Naive thymus-derived CD8-positive, alpha-beta T cell (primary cell): ENCODE measurements at places on chromosomes 5 and 9. TPM values are rescaled to one million over a fixed set of nuclear protein-coding genes. Genes with fewer than 3 reads are reported as not detected.

The TTLL11 gene
- 6.1 TPM for polyA plus RNA-seq

GRCh38 chr5:181134259-181134658, 3.3 kb upstream of the OR2V1 start:
- H3K4me1 ChIP-seq: no peaks in the 10 kb centered on the region
- H3K27ac ChIP-seq: no peak overlapping the region
- no peak for DNase-seq

The CNTNAP3 gene
- not detected for polyA plus RNA-seq

DNA sequence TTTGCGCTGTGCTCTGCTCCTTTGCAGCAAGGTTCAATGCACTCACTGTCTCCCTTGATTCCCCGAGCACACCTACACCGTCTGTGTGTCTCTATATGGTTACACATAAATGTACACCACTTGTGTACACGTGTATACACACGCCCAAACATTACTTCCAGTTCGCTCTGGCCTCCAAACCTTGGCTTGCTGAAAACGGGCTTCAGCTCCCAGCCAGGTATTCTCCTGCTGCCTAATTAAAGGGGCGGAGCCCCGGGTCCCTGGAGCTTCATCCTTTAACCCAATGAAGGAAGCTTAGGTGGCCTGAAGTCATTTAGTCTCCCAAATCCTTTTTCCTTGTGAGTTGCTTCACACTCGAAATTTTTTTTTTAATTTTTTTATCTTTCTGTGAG, 4.6 kb downstream of the ISL1 start:
- H3K36me3 ChIP-seq: no peaks in the 10 kb centered on the region
- DNase-seq: no peak
- H3K4me3 ChIP-seq: no peak overlapping the region
- peaks cover 9% of the 10 kb centered on the region for H3K4me1 ChIP-seq

DNA sequence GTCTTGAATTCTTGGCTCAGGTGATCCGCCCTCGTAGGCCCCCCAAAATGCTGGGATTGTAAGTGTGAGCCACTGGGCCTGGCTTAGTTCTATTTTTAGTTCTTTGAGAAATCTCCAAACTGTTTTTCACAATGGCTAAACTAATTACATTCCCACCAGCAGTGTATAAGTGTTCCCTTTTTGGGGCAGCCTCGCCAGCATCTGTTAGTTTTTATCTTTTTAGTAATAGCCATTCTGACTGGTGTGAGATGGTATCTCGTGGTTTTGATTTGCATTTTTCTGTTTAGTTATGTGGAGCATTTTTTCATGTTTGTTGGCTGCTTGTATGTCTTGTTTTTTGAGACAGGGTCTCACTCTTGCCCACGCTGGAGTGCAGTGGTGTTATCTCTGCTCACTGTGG, 28.2 kb downstream of the CNOT6 start:
- H3K27me3 ChIP-seq: no peaks in the 10 kb centered on the region
- no peak overlapping the region for H3K4me3 ChIP-seq

The LNPEP gene
- 50.9 TPM for polyA plus RNA-seq

The ARID3C gene
- polyA plus RNA-seq: not detected

The DPM2 gene
- 34.7 TPM for polyA plus RNA-seq

DNA sequence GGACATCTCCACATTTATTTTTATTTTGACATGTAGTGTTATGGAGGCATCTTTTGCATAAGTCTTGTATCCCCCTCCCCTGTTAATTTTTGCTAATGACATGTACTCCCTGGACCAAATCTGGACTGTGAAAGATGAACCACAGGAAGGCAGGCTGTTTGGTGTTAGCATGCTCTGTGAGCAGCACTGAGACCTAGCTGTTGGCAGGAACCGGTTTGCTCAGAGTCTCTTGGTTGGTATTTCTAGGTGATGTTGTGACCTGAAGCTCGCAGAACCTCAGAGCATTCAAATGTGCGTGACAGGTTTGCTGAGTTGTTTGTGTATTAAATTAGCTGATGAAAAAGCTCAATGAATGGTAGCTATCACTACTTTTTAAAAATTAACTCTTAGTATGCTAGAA, 53.6 kb upstream of the PHF2 start:
- H3K27ac ChIP-seq: no peak overlapping the region
- DNase-seq: no peak
- no peaks in the 10 kb centered on the region for H3K27me3 ChIP-seq

The BARHL1 gene
- not detected for polyA plus RNA-seq
